ENCODE measurements at places on chromosomes 2 and 18.

GRCh38 chr18:70331456-70332097 is 42.7 kb downstream of the SOCS6 start:
- DNase-seq: no peak

DNA sequence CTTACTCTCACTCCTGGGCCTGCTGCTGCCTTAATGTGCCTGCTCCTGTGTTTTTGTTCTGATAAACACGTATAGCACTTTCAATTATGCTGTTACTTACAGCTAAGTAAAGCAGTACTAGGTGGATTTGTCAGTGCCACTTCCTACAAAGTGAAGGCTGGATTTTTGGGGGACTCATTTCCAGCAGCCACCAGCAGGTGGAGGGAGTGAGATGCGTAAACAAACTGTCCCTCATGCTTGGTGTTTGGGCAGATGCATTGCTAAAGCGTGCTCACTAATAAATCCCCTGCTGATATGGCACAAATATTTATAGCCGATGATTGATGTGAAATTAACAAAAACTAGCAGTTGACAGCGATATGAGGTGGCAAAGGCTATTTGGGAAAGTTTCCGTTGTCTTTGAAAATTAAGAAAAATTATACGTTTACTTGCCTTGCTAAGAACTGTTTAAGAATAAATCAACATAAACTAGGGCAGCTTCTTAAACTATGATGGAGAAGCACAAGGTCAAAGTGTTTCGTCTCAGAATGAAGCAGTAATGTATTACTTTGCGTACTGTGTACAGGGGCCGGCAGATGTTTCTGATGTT is 101.7 kb downstream of the AGAP1 start:
- DNase-seq: peak; percentile 20

- no peak for DNase-seq
Measured at GRCh38 chr18:78788161-78788560, 191.5 kb upstream of the SALL3 start.

DNA sequence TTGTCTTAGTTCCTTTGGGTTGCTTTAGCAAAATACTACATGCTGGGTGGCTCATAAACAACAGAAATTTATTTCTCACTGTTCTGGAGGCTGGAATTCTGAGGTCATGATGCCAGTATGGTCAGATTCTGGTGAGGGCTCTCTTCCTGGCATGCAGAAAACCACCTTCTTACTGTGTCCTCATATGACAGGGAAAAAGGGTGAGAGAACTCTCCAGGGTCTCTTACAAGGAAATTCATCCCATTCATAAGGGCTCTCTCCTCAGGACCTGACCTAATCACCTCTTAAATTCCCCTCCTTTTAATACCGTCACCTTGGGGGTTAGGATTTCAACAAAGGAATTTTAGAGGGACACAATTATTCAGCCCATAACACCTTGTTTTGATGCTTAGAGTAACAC is 243.1 kb upstream of the TNP1 start:
- DNase-seq: no peak
